ENCODE measurements at places on chromosomes 13 and 19.
A peak's percentile ranks its signal among the peaks of the same experiment; 100 is the strongest.

- DNase-seq, result peak; percentile 26
These were observed 17.4 kb upstream of the AP1M2 start for GRCh38 chr19:10604460-10604980.

- no peak for DNase-seq
These were observed 242.1 kb downstream of the DACH1 start for GRCh38 chr13:71624653-71625600.

DNA sequence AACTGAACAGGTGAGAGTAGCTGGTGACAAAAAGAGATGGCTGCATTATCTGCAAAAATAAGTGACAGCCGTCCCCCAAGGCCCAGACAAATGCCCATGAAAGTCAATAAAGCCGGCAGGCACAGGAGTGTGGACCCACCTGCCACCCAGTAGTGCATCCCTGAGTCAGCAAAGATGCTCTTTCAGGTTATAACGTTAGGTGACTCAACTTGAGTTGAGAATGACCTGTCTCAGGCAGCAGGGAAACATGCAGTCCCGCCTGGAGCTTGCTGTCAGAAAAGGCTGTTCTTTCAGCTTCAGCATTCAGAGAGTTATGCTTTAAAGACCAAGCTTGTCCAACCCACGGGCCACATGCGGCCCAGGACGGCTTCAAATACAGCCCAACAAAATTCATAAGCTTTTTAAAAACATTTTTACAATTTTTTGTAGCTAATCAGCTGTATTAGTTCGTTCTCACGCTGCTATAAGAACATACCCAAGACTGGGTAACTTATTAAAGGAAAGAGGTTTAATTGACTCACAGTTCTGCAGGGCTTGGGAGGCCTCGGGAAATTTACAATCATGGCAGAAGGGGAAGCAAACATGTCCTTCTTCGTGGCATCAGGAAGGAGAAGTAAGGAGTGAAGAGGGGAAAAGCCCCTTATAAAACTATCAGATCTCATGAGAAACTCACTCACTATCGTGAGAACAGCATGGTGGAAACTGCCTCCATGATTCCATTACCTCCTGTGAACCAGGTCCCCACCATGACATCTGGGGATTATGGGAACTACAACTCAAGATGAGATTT, 110.4 kb downstream of the RAB20 start:
- no peak for DNase-seq

DNA sequence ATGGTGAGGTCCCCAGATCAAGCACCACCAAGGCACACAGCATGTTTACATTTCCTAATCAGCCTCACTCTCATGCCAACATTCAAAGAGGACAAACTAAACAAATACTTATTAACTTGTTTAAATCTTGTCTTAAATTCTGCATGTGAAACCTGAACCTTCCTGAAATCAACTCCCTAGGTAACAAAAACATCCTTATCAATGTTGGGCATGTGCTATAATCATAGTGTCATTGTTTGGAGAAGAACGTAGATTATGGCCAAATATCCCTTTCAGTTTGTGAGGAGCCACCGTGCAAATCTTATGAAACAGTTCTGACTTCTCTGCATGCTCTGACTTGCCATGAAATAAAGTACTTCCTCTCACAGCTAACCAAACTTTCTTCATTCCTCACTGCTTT, 123.8 kb downstream of the NDFIP2 start:
- DNase-seq, result no peak

DNA sequence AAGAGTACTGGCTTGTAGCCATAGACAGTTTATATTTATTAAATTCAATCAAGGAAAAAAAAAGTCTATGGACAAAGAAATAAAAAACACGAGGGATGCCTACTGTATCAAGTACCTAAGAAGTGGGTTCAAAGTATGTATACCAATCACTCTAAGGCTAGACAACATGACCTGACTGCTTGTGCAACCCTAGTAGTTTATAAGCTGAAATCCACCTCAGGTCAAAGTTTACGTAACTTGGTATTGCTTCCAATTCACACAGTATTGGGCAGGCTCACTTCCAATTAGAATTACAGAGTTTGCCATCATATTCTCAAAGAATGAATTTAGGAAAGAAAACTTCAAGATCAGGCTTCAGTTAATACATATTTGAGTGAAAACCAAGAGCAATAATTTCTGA, 657.8 kb downstream of the DACH1 start:
- no peak for DNase-seq

DNA sequence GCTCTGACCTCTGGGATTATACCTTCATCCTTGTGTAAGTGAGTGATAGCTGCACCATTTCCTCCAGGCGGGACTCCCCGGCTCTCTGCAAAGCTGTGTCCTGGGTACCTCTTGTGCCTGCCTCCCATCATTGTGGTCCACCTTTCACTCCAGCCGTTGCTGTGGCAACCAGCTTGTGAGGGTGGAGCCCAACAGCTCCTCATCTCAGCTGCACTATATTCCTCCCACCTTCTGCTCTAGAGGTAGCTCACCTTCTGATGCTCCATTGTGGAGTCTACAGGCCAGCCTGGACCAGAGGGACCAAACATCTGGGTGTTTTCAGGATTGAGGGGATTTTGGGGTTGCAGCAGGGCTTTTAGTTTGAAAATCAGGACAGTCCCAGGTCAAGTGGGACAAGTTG, 708.2 kb downstream of the UQCRFS1 start:
- DNase-seq, result no peak

DNA sequence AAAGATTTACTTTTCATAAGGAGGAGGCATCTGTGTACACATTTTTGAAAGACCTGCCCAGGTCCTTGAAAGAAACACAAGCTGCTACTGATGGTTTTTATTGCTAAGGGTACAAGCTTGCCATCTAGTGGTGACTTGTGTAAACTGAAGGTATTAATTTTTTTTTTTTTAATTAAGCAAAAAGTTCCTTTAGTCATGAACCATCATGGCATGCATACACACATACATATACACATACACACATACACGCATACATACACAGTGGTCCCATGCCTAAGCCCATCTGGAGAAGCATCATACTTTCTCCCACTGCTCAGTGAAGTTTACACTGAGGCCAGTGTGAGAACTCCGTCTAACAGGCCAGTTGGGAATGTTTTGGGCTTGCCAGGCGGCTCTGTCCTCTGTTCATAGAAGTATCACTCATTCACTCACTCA, 312.5 kb downstream of the DCLK1 start:
- DNase-seq, result no peak

- no peak for DNase-seq
These were observed at the start of gene NLRP8 for GRCh38 chr19:55947532-55947931. TSS of gene NLRP8 (plus strand) at chr19:55947832.

GRCh38 chr19:45887200-45887710, 1.3 kb upstream of the IRF2BP1 start:
- no peak for DNase-seq
